A549 treated with DMSO at 1 μM for 4 hours (cell line): ENCODE measurements at places on chromosomes 6 and 20. TPM values are rescaled to one million over a fixed set of nuclear protein-coding genes. Genes with fewer than 3 reads are reported as not detected.

The E2F1 gene
- total RNA-seq = 28.9 to 32.1 TPM (median 29.9 TPM) in 5 replicates

The EPPIN gene
- total RNA-seq = not detected in 5 replicates

The MCUR1 gene
- 8.4 to 15.7 TPM (median 14.3 TPM) in 5 replicates for total RNA-seq

The GABRR1 gene
- total RNA-seq = not detected in 5 replicates

The OPRL1 gene
- 0.40 to 0.71 TPM (median 0.51 TPM) in 5 replicates for total RNA-seq

The STMND1 gene
- total RNA-seq = not detected in 5 replicates

The TREML2 gene
- not detected in 5 replicates for total RNA-seq

The TBXT gene
- total RNA-seq = not detected in 5 replicates

The CD93 gene
- total RNA-seq = not detected in 5 replicates
